IPS-NIHi11 (cell line): ENCODE measurements at places on chromosomes 5 and 9.

GRCh38 chr5:136061630-136062365 lies 33.0 kb downstream of the TGFBI start:
- DNase-seq: no peak

DNA sequence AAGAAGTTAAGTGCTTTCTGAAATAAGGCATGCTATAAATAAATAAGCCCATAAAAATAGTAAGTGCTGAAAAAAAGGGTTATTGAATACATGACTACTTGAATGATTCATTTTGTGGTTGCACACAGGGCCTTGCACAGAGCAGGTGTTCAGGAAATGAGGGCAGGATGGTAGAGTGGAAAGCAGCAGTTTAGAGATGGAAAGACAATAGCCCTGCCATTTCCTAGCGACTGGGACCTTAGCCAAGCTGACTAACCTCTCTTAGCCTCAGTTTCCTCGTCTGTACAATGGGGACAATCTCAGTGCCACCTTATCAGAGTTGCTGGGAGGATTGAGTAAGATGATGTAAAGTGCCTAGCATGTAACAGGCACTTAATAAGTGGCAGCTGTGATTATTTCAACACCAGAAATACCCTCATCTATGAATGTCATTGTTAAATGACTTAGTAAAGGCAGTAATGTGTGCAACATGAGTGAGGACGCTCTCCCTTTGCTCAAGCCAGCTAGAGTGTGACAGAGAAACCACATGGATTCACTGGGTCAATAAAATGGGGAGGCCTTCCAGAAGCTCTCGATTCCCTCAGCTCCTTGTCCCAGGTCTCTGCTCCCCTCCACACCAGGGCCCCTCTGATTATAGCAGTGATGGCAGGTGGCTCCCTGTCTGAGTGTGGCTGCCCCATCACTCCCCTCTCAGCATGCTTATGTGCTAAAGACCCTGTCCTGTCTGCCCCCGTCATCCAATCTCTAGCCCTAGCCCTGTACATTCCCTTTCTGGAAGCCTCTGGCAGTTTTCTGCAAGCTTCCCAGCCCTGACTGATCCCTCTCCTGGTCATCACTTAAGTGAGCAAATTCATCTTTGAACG lies 16.0 kb upstream of the PHF19 start:
- no peak for DNase-seq

DNA sequence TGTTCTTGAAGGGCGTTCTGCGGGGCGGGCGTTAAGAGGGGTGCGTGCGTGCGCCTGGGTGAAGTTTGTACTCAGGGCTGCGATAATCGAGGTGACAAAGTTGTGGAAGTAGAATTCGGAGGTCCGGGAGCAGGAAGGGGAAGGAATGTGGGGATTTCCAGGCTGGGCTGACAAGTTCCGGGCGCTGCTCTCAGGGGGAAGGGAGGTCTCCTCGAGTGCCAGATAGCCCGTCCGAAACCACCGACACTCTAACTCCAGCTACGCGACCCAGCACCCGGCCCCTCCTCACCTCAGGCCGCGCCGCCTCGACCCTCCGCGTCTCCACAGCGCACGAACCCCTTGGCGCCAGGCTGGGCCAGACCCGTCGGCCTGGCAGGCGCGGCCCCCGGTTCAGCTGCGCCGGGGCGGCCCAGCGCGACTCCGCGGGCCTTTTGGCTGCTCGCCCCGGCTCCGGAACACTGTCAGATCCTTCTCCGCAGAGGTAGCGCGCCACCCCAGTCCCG lies at the start of gene IL6ST:
TSS of gene IL6ST (minus strand) at position 469 of the 503 bp plus-strand sequence. CDS start 18,685 bp downstream, outside the sequence.
- DNase-seq: peak; percentile 82

DNA sequence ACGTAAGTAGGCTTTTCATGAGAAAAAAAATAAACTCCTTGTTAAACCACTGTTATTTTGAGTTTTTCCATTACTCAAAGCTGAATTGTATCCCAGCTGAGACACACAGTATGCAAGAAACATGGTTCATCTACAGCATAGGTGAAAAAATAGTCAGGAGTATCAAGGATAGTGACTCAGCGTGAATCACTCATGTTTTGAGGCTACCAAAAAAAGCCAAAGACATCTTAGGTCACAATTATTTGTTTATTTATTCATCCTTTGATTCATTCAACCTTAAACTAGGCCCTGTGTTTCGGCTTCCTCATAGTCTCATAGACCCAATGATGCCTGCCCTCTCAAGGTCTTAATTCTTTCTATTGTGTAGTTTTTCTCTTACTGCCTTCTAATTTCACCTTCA lies 32.9 kb upstream of the STX17 start:
- DNase-seq: no peak

DNA sequence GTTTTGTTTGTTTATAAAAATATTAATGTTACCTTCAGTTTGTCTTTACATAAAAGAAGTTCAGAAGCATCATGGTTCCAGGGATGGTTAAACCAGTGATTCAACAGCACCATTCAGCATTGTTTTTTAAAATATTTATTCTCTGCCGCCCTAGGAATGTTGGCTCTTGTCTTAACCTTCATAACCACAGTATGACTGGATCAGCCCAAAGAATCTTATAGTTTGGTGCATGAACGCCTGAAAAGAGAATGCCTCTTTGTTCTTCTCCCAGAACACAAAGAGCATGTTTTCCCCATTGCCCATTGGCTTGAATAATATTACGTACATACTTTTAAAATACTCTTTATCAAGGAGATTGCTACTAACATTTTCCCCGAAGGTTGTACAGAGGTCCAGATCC lies 413.4 kb downstream of the ANXA1 start:
- DNase-seq: no peak

DNA sequence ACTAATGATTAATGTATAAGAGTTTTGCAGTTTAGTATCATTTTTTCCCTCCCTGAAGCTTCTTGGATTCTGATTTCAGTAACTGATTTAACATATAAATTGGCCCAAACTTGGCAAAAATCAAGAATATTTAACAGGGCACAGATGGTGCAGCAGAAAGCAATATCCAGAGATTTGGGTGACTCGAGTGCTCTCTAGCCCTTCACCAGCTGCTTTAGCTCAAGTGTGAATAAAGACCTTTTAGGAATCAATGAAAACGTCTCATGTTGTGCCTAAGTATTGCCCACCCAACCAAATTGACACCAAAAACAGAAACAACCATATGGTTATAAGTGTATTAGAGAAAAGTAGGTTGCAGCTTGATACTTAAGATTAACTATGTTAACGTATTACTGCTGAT lies 933.4 kb upstream of the PTPRD start:
- no peak for DNase-seq

- DNase-seq: peak; percentile 61
Measured at GRCh38 chr5:86463339-86463738, 154.4 kb upstream of the COX7C start.

DNA sequence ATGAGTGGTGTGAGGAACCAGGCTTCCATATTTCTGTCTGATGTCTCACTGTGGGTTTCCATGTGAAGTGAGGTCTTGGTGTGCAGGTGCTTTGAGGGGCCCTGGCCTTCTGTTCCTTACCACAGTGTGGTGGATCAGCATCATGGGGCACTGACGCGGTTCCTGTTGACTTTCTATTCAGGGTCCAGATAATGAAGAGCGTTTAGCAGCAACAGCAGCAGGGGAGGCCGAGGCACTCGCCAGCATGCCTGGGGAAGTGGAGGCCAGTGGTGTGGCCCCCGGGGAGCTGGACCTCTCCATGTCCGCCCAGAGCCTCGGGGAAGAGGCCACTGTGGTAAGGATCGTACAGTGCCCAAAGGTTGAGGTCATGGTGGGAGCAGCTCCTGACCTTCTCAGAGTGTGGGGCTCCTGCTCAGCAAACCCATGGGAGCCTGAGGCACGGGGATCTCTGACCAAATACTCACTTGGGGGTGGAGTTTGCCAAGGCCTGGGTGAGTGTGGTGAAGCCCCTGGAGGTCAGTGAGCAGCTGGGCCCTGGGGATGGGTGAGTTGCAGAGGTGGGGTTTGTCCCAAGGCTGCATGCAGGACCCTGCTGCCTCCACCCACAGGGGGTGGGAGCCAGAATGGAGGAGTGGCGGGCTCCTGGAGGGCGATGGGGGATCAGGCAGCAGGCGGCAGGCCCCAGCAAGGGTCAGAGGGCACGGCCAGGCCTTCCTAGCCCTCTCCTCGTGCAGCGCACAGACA lies 61.2 kb downstream of the COL15A1 start:
- DNase-seq: no peak

DNA sequence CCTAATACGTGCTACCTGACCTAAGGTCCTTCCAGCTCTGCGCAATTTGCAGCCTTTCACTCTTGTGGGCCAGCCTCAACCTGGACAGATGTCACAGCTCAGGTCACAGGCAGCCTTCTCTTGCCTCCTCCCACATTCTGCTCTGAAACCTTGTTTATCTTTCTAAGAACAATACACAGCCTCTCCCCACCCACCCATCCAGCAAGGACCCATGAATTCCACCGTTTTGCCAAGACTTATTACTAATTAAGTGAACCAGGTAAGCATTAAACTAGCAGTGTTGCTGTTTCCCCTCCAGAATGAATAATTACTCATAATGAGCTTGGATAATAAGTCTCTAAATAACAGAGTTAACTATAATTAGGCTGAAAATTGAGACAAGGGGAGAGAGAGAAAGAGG lies 11.0 kb downstream of the FABP6 start:
- DNase-seq: no peak

DNA sequence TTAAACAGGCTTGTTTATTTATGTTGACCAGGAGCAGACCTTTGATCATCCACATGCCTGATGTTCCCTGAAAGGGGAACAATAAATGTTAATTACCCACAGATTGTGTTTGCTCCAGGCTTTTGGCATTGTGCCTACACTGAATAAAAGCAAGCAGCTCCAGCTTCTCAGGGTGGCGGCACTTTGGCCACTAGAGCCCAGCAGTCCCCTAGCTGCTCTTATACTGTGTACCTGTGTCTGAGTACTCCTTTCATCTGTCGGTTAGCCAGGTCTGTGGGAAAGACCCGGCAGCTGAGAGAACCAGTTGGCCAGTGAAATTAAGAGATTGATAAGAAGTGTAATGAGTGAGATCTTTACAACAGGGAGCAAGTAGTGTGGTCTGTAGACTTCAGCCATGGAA lies 254.8 kb upstream of the FTMT start:
- DNase-seq: no peak

GRCh38 chr9:109022873-109023272 lies 9.6 kb upstream of the CTNNAL1 start:
- no peak for DNase-seq

DNA sequence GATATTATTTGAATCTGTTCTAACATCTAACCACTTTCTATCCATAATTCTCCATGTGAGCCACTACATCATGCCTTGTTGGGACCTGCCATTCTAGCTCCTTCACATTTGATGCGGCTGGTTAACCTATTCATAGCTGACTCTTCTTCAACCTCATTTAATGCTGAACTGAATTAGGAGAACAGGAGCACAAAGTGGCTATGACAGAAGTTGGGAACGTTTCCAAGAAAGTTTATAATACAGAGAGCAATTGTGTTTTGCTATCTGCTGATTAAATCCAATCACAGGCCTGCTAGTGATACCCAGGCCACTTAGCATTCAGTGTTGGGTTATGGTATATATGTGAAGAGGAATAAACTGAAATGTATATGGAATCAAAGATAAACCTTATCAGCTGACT lies 440.3 kb downstream of the PTPRD start:
- no peak for DNase-seq

- peak; percentile 56 for DNase-seq
Measured at GRCh38 chr5:177099422-177100093, 12.8 kb downstream of the FGFR4 start.

GRCh38 chr5:134142052-134142451 lies 27.6 kb downstream of the TCF7 start:
- DNase-seq: no peak

DNA sequence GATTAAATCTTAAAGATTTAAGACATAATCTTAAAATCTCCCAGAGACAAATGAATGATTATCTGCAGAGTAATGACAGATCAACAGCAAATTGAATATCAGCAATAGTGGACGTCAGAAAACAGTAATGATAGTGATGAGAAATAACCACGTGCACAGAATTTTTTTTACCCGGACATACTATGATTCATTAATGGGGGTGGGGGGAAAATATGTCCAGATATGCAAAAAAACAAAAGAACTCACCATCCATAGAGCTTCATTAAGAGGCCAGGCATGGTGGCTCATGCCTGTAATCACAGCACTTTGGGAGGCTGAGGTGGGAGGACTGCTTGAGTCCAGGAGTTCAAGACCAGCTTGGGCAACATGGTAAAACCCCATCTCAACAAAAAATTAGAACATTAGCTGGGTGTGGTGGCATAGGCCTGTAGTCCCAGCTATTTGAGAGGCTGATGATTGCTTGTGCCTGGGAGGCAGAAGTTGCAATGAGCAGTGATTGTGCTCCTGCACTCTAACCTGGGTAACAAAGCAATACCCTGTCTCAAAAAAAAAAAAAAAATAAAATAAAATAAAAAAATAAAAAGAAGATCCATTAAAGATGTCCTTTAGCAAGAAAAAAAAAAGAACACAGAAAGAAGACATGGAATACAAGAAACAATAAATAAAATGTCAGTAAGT lies 30.9 kb upstream of the SHOC1 start:
- DNase-seq: no peak

DNA sequence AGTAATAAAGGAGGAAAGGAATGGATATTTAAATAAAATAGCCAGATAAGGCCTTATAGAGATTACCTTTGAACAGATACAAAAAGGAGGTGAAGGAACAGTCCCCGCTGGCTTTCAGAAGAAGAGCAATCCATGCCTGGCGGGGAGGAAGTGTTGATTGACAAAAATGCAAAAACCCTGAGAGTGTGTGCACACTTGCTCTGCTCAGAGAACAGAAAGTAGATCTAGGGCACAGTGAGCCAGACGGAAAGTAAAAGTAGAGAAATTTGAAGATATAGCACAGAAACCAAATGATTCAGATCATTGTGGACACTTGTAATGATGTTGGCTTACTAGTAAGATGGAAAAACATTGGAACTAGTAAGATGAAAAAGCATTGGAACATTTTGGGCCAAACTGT lies 720.6 kb downstream of the PTPRD start:
- DNase-seq: no peak

GRCh38 chr9:128910906-128911305 lies 9.9 kb upstream of the PHYHD1 start:
- no peak for DNase-seq

GRCh38 chr9:131379056-131379455 lies 14.8 kb upstream of the PRRC2B start:
- no peak for DNase-seq

GRCh38 chr9:16032799-16033198 lies 480.0 kb downstream of the CCDC171 start:
- DNase-seq: no peak

GRCh38 chr5:172637110-172637580 lies 3.9 kb upstream of the NEURL1B start:
- peak; percentile 70 for DNase-seq

DNA sequence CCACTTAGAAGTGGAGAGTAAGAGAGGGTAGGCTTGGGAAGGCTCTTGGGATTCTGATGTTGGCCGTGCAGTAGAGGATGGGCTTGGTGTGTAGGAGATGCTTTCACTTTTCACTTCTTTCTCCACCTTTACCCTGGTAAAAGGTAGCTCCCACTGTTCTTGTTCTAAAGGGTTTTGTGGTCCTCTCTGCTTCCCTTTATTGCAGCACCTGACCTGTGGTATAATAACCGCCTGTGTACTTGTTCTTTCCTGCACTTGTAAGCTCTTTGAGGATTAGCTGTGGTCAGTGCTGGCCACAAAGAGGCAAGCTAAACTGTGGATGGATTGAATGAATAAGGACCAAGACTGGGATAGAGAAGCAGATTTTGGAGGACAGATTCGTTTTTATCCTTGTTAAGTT lies 25.2 kb downstream of the KDM4C start:
- DNase-seq: no peak

- DNase-seq: peak; percentile 21
Measured at GRCh38 chr5:32713361-32713769, 2.2 kb downstream of the NPR3 start.
